Activated effector memory CD4-positive, alpha-beta T cell treated with Interleukin-2 at 50 U/mL for 16 hours (primary cell): ENCODE measurements at places on chromosomes 7 and 10.

- DNase-seq, result no peak
These were observed 94.6 kb upstream of the MACROH2A2 start for GRCh38 chr10:69957886-69958555.

DNA sequence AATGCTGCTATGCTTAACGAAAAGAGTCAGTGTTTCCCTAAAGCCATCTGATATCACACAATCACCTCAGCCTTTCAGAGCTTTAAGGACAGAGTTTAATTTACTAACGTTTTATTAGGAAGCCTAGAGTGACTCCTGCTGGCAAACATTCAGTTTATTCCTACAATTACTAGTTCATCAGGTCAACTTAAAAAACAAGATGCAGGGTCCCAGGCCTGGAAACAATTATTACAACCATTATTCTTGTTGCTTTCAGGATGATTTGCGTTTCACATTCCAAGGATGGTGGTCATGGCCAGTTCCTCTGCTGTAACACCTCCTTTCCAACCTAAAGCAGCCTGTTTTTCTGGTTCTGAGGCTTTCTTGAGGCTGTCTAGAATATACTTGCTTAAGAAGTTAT lies 1.5 kb upstream of the FAM53B start:
- no peak for DNase-seq

DNA sequence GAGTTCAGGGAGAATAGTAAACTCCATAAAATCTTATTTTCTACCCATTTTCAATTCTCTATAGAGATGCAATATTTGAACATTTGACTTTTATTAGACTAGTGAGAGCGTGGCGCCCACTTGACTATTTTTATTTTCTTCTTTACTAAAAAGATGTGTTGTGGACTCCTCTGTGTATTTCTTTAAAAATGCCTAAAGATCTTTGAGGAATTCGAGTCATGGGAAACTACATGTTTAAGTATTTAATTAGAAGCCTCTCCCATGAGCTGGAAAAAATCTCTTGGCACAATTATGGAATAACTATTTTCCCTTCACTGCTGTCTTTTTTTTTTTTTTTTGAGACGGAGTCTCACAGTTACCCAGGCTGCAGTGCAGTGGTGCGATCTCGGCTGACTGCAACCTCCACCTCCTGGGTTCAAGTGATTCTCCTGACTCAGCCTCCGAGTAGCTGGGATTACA lies 124.2 kb downstream of the ARHGAP12 start:
- no peak for DNase-seq

- no peak for DNase-seq
These were observed 332.0 kb downstream of the RPS24 start for GRCh38 chr10:78365694-78366093.

DNA sequence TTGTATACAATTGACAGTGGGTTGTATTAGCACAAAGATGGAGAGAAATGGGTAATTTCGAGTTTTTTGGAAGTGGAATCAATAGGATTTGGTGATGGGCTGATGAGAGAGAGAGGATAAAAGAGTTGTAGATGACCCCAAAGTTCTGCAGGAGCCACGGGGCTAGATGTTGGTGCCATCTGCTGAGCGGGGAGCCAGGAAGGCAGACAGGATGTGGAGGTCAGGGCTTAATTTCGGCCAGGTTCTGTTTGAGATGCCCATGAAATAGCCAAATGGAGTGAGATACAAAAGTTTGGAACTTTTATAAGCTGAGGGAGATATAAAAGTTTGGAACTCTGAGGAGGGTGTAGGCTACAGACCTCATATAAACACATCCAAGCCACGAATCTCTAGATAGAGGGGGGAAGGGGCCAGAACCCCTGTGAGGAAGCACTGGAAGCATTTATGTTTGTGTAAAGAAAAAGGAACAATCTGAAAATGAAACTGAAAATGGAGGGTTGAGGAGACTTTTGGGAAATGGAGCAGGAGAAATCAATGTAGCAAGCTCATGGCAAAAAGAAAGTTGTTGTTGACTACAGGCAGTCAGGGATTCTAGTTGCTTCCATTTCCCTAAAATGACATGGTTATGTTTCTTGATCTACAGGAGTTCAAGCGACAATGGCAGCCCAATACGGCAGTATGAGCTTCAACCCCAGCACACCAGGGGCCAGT lies 2.2 kb downstream of the GIMAP4 start:
- no peak for DNase-seq
